Breast epithelium (tissue), 4 donors: ENCODE measurements at places on chromosomes 5 and 9. TPM values are rescaled to one million over a fixed set of nuclear protein-coding genes. Genes with fewer than 3 reads are reported as not detected.

GRCh38 chr5:100904259-100904861, 1.3 kb upstream of the ST8SIA4 start:
- no peak overlapping the region for H3K27ac ChIP-seq
- DNase-seq = no peak
- H3K4me3 ChIP-seq = peak overlapping the region; percentile 66

ZFR gene
- total RNA-seq = 91.4 TPM

DNA sequence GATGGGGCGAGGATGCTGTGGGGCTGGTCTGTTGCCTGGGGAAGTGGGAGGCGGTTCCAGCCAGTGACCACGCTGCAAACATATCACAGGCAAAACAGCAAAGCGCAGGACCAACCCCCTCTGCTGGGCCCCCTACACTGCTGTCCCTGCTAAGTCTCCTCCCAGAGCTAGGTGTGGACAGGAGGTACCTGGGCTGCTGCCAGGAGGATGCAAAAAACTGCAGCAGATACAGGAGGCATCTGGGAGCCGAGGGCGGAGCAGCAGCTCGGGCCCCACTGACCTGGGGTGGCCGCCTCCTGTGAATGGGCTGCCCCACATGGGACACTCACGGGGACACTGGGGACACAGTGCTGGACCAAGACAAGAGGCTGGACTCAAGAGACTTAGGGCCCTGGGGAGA, 48.0 kb upstream of the PHYKPL start:
- H3K27me3 ChIP-seq = peaks cover 23% of the 10 kb centered on the region
- no peak for DNase-seq
- no peaks in the 10 kb centered on the region for H3K4me1 ChIP-seq
- no peak overlapping the region for H3K27ac ChIP-seq

DNA sequence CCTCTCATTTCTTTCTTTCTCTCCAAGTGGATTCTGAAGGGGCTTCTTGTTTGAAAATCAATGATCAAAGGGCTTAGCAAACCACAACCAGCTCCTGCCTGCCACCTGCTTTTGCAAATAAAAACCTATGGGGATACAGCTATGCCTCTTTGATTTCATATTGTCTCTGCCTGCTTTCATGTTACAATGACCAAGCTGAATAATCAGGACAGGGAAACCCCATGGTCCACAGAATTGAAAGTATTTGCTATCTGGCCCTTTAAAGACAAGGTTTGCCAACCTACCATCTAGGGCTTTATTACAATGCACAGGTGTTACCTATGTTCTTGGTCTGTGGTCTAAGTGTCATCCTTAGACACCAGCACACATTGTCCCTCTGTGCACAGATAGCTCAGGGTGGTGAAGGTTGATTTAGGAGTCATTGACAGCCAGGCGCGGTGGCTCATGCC, 28.8 kb upstream of the PLIN2 start:
- DNase-seq = no peak
- no peaks in the 10 kb centered on the region for H3K36me3 ChIP-seq
- H3K4me3 ChIP-seq = no peak overlapping the region
- no peaks in the 10 kb centered on the region for H3K27me3 ChIP-seq

DNA sequence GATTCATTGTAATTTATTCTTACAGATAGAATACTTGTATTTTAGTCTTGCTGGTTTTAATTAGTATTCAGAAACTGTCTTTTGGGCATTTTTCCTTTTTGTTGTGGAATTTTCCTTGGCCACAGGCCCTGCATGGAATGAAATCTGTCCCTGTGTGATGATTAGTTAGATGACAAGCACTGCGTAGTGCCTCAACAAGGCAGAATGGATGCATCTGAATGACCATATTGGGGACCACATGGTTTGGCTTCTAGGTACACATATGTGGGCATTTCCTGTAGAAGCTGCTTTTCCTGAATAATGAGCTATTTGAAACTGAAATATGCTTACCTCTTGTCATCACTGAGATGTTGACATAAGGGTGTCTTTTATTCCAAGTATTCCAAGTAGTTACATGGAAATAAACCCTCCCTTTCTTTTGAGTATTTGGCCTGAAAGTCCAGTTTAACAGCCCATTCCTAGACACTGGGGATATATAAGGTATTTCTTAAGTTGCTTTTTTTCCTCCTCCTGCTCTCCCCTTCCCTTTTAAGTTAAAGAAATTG, 147.3 kb downstream of the YTHDC2 start:
- no peaks in the 10 kb centered on the region for H3K36me3 ChIP-seq
- H3K27me3 ChIP-seq = no peaks in the 10 kb centered on the region
- no peak for DNase-seq

- no peak overlapping the region for H3K4me3 ChIP-seq
- no peaks in the 10 kb centered on the region for H3K4me1 ChIP-seq
- H3K36me3 ChIP-seq = no peaks in the 10 kb centered on the region
- DNase-seq = no peak
- no peaks in the 10 kb centered on the region for H3K27me3 ChIP-seq
Observed at GRCh38 chr9:110487196-110487595, 92.3 kb downstream of the SVEP1 start.

CSF1R gene
- 11.5 TPM for total RNA-seq

DNA sequence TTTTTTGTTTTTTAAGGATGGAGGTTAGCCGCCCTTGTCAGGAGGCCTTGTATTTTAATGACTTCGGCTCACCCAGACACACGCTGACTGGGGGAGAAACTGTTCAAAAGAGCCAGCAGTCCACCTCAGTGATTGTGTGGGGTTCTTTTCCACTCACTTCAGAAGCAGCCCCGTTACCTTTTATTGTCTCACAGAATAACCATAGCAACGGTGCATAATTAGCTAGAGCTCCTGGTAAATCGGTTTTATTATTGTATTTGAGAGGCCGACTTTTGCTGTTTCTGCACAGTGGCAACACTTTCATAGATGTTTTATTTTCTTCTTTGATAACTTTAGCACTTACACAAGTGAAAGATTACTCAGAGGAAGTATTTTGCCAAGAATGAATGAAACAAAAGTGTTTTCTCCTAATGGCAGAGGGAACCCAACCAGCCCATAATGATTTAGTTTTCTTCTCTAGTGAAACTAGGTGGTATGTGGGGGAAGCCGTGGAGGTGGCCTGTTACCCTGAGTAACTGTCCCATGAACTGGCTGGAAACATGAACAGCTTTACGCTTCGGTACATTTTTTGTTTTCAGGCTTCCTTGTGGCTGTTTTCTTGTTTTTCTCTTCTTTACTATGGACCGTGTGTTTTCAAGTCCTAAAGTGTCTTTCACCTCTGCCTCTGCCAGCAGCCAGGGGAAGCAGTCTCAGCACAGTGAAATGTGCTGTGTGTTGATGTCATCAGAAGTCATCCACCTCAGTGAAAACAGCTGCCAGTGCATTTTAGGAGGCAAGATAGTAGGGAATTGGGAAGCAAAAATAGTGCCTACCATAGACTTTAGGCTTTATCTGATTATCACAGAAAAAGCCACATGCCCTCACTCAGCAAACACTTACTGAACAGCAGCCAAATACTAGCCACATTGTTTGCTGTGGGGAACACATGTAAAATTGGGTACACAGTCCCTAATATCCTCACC, 414.7 kb downstream of the KDM4C start:
- no peaks in the 10 kb centered on the region for H3K4me1 ChIP-seq
- no peaks in the 10 kb centered on the region for H3K27me3 ChIP-seq
- DNase-seq = no peak
- H3K27ac ChIP-seq = no peak overlapping the region

PCDHGA11 gene
- total RNA-seq = 9.8 TPM

SPARC gene
- total RNA-seq = 295 TPM
